ENCODE measurements at places on chromosomes 2 and 18. TPM values are rescaled to one million over a fixed set of nuclear protein-coding genes. Genes with fewer than 3 reads are reported as not detected.

DNA sequence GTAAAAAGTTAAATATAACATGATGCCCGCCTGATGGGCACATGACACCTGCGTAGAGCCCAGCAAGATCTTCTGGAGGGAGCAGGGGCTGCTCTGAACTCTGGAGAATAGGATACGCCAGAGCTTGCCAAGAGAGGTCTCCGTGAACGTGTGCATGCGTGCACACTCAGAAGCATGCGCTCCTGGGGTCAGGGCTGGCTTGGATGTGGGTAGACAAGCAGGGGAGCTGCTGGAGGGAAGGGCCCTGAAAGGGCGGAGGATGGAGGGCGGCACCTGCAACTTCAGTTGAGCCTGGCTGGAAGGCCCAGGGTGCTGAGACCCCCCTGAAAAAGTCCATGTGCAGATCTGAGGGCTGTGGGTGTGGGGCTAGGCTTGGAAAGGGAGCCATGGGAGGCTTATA, 828.4 kb upstream of the SALL3 start:
- no peaks in the 10 kb centered on the region for H3K27me3 ChIP-seq
- no peaks in the 10 kb centered on the region for H3K36me3 ChIP-seq
- no peaks in the 10 kb centered on the region for H3K4me1 ChIP-seq
- DNase-seq, result no peak
- H3K27ac ChIP-seq, result no peak overlapping the region
- H3K4me3 ChIP-seq, result no peak overlapping the region

The SERPINB5 gene
- total RNA-seq, result not detected

- no peak overlapping the region for H3K4me3 ChIP-seq
- H3K27me3 ChIP-seq, result no peaks in the 10 kb centered on the region
- no peak for DNase-seq
- no peak overlapping the region for H3K27ac ChIP-seq
These were observed 181.7 kb upstream of the SIX3 start for GRCh38 chr2:44759823-44760222.

DNA sequence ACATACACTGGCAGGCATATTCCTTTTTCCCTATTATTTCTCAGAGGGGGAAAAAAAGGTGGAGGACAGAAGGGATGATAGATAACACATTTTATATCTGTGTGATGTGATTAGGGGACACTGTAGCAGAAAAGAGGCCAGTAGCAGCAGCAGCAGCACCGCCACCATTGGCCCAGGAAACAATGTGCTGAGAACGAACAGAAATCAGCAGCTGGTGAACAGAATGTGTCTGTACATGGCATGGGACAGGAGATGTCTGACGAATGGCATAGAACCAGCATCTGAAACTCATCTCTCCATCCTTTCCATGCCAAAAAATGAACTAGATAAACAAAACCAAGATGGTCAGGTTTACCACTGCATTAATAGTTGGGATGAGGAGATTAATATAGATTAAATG, 936.1 kb upstream of the ACVR2A start:
- H3K27me3 ChIP-seq, result no peaks in the 10 kb centered on the region
- DNase-seq, result no peak
- H3K27ac ChIP-seq, result no peak overlapping the region
- H3K36me3 ChIP-seq, result no peaks in the 10 kb centered on the region
- no peak overlapping the region for H3K4me3 ChIP-seq
- no peaks in the 10 kb centered on the region for H3K4me1 ChIP-seq

The HOXD11 gene
- total RNA-seq, result 18.3 TPM

DNA sequence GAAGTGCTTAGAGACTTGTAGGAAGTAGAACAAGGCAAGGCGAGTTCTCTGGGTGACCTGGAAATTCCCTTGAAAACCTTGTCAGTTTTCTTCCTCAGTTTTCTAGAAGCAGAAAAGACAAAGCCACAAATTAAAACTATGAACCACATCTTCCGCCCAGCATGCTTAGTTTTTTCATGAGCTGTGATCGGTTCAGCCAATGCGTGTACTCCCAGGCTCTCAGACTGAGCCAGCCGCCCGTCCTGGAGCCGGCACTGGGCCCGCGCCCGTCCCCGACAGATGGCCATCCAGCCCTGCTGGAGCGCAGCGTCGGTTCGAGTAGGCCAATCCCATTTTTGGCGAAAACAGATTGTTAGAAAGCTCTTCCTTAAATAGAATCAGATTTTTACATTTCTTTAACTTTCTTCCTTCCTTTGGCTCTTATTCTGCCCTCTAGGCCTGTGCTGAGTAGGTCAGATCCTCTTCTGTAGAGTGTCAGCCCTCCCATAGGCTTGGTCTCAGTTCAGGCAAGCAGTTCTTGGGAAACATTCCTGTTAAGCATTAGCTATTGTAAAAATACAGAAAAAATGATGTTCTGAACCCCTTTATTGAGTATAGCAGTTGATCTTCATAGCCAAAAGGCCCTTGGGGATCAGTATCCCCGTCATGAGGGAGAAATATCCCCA, 112.5 kb downstream of the NCK2 start:
- H3K36me3 ChIP-seq, result no peaks in the 10 kb centered on the region
- H3K27me3 ChIP-seq, result no peaks in the 10 kb centered on the region
- no peak overlapping the region for H3K4me3 ChIP-seq
- DNase-seq, result no peak
- H3K27ac ChIP-seq, result no peak overlapping the region

Measured in sigmoid colon (tissue), 7 donors.